ENCODE measurements at places on chromosomes 1 and 21. TPM values are rescaled to one million over a fixed set of nuclear protein-coding genes. Genes with fewer than 3 reads are reported as not detected.

SLC1A7 gene
- not detected for total RNA-seq

TEDDM1 gene
- not detected for total RNA-seq

RUNX3 gene
- total RNA-seq = 0.62 TPM

LDLRAD1 gene
- not detected for total RNA-seq

IVL gene
- 7.7 TPM for total RNA-seq

PGLYRP3 gene
- 2.4 TPM for total RNA-seq
